ENCODE measurements at places on chromosomes 2 and 18.
A peak's percentile ranks its signal among the peaks of the same experiment; 100 is the strongest.

GRCh38 chr18:78396756-78397155 lies 582.9 kb upstream of the SALL3 start:
- DNase-seq: no peak

GRCh38 chr2:200587007-200587616 lies 1.3 kb downstream of the AOX1 start:
- no peak for DNase-seq

DNA sequence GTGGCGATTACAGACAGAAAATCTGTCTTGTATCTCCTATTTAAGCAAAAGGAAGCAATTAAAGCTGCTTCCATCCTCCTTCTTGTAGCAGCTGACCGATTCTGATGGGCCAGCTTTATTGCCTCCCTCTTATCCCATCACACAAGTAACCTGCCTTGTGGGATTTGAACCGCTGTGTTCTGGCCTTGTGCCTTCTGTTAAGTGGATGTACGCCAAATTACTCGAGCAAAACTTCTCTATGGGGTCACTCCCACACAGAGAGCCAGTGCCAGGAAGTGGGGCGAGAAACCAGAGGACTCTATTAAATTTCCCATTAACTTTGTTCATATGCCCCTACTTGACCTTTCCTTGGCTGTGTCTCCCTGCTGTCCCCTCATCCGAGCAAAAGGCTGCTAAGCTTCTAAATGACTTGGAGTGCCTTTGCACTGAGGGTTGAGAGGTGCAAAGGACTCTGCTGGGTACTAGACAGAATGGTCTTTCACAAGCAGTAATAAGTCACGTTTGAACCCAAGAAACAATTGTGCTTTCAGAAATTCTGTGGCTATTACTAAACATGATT lies 672.5 kb downstream of the MBD2 start:
- DNase-seq: no peak

GRCh38 chr2:119223521-119224390 lies at the start of gene STEAP3:
STEAP3 (plus strand) TSS chr2:119223834; CDS start chr2:119231013, 7,179 bp downstream.
- DNase-seq: peak; percentile 21

GRCh38 chr2:226354434-226354833 lies 445.2 kb downstream of the IRS1 start:
- DNase-seq: peak; percentile 42

DNA sequence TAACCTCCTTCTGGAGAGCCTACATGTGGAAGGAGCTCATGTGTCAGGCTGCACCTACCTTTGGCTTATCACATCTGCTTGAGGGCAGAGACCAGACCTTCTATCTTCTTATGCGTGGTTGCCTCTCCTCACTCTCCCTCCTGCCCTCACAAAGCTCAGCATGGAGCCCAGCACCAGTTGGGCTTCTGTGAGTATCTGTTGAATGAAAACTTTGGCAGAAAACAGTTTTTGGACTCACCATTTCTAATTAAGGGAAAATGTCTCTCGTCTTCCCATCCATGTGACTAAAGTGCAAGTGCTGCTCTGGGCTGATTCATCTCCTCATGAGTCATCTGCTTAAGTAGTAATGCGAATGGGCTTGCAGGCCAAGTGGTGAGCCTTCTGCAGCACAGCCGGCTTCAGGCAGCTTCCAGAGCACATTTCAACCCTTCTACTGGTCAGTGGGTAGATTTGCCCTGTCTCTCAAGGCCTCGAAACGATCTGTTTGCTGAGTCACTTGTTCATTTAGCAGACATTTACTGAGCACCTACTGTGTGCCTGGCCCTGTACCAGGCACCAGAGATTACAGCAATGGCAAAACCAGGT lies 102.6 kb downstream of the VSNL1 start:
- peak; percentile 95 for DNase-seq

- DNase-seq: no peak
Observed at GRCh38 chr2:137829251-137829650, 135.0 kb upstream of the HNMT start.
